Neural crest cell (in vitro differentiated cells): ENCODE measurements at places on chromosomes 13 and 19.
A peak's percentile ranks its signal among the peaks of the same experiment; 100 is the strongest.

DNA sequence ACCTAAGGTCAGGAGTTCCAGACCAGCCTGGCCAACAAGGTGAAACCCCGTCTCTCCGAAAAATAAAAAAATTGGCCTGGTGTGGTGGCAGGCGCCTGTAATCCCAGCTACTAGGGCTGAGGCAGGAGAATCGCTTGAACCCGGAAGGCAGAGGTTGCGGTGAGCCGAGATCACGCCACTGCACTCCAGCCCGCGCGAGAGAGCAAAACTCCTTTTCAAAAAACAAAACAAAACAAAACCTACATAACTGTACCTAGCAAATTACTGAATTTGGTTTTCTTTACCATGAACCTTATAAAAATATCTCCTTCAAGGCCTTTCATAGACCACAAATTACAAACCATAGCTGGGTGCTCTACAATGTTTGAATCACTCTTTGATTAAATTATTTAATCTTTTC lies 760 bp downstream of the ZNF91 start:
- DNase-seq: peak; percentile 3

GRCh38 chr13:27834095-27834494 lies 41.8 kb downstream of the GSX1 start:
- DNase-seq: no peak

DNA sequence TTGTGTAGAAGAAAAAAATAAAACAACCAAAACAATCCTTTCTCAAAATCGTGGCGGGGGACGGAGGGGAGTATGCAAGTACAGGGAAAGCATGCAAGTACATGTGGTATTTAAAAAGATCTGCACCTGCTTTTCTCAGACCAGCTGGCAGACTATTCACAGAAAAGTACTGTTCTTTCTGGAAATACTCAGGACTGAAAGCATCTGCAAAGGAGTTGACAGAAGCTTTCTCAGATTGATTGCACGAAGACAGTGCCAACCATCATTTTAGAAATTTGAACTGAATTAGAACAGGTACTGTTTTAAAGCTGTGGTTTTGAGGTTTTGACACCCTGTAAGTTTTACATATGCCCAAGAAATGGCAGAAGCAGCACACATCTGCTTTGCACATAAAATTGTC lies 19.8 kb upstream of the PCDH8 start:
- no peak for DNase-seq

GRCh38 chr19:7500811-7501450 lies 12.1 kb upstream of the PEX11G start:
- DNase-seq: peak; percentile 69
